ENCODE measurements at places on chromosomes 6 and 20. TPM values are rescaled to one million over a fixed set of nuclear protein-coding genes. Genes with fewer than 3 reads are reported as not detected.
A peak's percentile ranks its signal among the peaks of the same experiment; 100 is the strongest.

DNA sequence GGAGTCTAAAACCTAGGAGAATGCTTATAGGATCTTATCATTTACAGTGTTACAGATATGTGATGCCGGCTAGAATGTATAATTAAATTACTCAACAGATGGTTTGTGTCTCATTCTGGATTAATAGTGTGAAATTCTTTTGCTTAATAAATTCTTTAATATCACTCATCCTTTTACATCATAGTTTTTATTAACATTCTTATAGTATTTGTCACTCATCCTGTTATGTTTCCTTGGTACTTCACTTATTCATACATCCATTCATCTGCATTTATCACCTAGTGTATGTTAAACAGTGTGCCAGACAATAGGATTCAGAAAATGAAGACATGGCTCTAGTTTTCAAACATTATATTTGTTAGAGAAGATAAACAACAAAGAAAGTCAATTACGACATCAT, 468.7 kb downstream of the FRK start:
- DNase-seq: no peak

GRCh38 chr6:119215309-119215708, 134.3 kb downstream of the MAN1A1 start:
- no peak for DNase-seq

GRCh38 chr6:117505311-117505710, 22.8 kb downstream of the DCBLD1 start:
- DNase-seq: peak; percentile 35

DNA sequence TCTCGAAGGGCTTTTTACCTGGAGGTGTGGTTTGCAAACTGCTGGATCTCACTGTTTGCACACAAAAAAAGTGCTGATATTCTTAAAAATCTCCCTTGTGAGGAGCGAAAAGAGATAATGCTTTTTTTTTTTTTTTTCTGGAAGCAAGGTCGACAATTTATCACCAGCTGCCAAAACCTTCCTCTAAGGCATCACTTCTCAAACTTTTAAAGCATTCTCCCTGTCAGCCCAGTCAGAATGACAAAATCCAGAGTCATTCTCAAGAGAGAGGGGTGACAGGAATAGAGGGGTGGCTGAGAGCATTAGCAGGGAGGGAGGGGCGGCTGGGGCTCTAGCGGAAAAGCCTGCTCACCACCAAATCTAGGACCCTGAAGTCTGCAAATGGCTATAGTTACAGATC, 137.2 kb upstream of the ARMC2 start:
- DNase-seq: no peak

GRCh38 chr6:161100072-161100471, 108.5 kb downstream of the MAP3K4 start:
- DNase-seq: no peak

FAM209A gene
- not detected for total RNA-seq

- DNase-seq: peak; percentile 7
Measured at GRCh38 chr6:16049168-16049567, 79.7 kb upstream of the MYLIP start.

ABT1 gene
- 18.9 TPM for total RNA-seq

GRCh38 chr20:16699293-16699692, 30.5 kb upstream of the SNRPB2 start:
- DNase-seq: no peak

DNA sequence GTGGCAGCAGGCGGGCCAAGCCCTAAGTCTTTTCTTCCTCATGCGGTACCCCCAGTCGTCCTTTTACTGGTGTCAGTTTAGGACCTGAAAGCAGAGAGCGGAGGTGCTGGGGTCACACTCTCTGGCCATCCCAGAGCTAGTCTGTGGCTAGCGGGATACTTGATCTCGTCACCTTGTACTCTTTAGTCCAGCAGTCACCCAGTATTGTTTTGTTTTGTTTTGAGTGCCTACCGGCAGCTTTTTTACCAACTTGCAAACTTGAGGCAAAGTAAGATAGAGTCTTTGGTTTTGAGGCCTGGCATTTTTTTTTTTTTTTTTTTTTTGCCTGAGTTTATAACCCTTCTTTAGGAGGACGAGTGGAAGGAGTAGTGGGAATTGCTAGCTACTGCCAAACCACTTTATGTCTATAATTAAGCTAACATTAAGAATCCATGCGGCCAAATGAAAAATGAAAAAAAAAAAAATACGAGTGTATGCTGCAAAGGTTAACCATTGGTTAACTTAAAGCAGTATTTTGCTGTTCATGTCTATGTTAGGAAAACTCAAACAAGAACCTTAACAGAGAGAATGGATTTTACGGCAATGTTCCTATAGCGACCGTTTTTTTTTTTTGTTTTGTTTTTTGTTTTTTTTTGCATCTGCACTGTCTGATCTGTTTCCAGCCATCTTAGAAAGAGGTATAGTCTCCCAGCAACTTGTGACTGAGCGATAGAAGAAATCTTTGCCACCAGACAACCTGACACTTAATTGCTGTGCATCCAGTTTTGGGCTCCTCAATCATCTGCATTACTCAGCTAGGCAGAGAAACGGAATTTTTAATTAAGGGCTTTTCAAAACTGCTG, 56.9 kb downstream of the FAM217A start:
- DNase-seq: peak; percentile 21

FAM83C gene
- total RNA-seq: 0.24 TPM

SOBP gene
- not detected for total RNA-seq

DNA sequence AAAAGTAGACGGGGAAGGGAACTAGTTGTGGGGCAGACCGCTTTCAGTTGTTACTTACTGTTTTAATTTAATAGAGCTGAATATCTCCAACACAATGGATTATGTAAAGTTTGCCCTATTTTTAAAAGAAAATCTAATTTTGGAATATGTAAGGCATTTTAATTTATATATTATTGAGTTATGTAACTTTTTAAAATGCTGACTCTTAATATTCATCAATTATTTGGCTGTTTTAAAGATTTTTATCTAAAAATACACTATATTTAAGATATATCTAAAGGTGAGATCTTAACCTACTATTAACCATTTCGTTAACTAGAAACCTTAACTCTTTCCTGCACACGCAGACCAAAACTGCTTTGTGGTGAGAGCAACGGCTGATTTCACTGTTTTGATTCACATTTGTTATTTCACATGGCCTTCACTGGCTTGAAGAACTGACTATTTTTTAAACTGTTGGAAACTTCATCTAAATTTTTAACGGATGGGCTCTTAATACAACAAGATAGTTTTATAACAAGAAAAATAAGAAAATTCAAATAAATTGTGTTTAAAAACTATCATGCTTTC, 87.9 kb downstream of the HUS1B start:
- DNase-seq: no peak

DNA sequence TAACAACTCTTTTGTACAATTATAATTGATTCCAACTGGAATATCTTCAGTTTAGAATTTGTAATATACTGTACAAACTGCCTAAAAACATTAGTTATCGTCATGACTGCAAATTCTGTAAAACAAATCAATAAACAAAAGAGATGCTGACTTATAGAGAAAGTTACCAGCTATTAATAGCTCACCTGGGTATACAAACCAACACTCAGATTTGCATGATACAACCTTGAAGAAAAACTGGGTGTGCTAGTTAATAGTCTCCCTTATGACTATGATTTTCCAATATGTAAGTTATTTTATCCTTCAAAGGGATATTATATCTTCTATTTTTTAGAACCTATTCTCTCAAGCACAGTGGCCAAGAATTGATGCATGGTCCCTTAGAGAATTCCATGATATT, 698.5 kb downstream of the FRK start:
- no peak for DNase-seq

- peak; percentile 39 for DNase-seq
Measured at GRCh38 chr6:134585517-134585873, 267.6 kb upstream of the SGK1 start.

GRCh38 chr6:36329798-36330291, 6.8 kb downstream of the BNIP5 start:
- DNase-seq: no peak

Measured in A172 (cell line).